ENCODE measurements at places on chromosomes 4 and X.

GRCh38 chr4:38470735-38471262 is 193.2 kb upstream of the KLF3 start:
- DNase-seq, result no peak

GRCh38 chrX:74536832-74537371 is 77.5 kb downstream of the RLIM start:
- DNase-seq, result no peak

- DNase-seq, result no peak
Measured at GRCh38 chrX:95907081-95907480, 777.6 kb upstream of the DIAPH2 start.

DNA sequence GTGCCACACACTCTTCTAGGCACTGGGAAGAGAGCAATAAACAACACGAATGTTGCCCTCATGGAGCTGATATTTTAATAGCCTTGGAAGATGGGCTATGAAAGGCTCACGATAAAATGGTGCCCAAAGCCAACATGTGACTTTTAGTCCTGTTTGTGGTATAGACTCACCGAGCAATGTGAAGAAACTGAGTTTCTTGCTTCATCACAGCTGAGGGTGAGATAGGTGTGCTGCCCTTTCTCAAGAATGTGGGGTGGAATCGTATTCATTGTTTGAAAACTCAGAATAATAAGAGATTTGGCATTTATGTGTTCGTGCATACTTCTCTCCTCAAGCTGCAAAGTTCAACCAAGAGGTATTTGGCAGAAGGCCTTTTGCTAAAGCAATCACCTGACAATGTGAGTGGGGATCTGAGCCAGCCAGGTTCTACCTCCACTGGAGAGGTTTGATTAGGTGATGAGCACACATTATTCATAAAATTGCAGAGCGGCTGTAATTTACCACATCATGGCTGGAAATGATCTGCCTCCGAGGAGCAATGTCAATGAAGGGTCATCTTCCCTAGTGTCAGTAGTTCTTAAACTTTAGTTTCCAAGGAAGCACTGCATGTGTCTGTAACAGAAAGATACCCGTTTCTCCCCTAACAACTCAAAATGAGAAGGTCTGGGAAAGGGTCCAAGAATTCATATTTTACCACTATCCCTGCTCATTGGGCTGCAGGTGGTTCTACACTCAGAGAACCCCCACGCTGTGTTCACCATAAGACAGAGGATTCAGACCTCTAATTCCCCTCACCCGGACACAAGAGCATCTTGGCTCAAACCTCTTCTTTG is 41.9 kb upstream of the CBR4 start:
- no peak for DNase-seq

GRCh38 chr4:142909908-142910307 is 63.8 kb upstream of the INPP4B start:
- no peak for DNase-seq

GRCh38 chr4:151215295-151215694 is 61.7 kb upstream of the PRSS48 start:
- no peak for DNase-seq

DNA sequence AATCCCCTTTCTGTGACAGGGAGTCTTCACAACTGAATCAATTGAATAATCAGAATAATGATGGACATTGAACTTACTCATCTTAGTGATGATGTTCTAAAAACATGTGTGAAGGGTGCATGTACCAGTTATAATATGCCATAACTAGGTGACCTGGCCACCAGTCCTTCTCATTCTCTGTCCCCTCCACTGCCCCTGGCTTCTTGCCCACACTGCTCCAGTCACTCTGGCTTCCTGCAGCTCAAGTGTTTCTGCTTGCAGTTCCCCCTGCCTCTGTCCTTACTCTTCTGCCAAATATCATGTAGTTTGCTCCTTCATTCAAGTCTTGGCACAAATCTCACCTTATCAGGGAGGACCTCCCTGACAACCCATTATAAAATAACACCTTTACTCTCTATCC is 168.1 kb upstream of the SLC7A11 start:
- DNase-seq, result no peak

DNA sequence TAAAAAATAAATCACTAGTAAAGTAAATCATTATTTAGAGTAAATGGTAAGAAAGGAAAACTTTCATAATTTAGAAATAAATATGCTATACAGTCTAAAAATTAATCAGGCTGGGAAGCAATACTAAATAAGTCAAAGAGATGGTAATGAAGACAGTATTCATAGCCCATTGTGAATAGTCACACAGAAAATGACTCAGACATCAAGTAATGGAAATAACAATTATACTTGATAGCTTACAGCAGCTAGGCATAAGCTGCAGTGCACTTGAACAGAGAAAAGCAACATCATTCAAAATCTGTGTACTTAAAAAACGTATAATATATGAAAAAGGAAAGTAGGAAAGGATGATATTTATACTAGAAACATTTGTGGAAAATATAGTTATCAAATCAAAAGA is 642.5 kb upstream of the GNPDA2 start:
- no peak for DNase-seq

GRCh38 chr4:10063544-10064300 is 42.4 kb upstream of the SLC2A9 start:
- DNase-seq, result no peak

GRCh38 chr4:133130171-133130570 is 18.9 kb upstream of the PCDH10 start:
- no peak for DNase-seq

DNA sequence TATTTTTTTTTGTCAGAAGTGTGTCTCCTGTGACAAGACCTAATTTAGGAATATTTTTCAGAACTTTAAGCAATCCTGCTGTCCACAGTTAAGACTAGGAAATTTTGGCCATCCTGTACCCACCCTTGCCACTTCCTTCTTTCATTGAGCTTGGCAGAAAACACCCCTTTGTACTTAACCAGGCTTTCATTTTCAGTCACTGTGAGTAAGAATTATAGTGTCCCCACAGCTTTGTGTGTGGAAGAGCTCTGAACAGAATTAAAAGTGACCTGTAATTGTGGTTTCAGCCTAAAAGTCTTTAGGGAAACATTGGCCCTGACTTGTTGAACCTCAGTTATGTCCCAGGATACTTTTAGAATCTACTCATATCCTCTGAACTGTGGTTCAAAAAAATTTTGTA is 153.7 kb upstream of the BMP3 start:
- no peak for DNase-seq

DNA sequence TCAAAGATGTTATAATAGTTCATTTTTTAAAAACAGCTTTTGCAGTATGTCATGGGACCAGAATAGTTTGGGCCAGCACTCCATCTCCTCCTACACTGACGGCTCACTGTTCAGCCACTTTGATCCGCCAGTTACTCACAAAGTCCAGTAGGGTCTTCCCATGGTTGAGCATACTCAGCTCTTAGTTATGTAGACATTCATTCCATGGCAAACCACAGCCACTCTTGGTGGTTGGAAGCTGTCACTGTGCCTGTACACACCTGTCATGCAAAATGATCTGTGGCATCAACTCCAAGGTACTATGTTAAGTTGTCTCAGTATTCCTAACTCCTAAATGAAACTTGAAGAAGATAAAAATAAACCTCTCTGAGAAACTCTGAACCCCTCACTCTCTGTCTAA is 127.2 kb downstream of the NR3C2 start:
- DNase-seq, result no peak
